Fibroblast of the conjunctiva (primary cell): ENCODE measurements at places on chromosomes 6 and 20.
A peak's percentile ranks its signal among the peaks of the same experiment; 100 is the strongest.

DNA sequence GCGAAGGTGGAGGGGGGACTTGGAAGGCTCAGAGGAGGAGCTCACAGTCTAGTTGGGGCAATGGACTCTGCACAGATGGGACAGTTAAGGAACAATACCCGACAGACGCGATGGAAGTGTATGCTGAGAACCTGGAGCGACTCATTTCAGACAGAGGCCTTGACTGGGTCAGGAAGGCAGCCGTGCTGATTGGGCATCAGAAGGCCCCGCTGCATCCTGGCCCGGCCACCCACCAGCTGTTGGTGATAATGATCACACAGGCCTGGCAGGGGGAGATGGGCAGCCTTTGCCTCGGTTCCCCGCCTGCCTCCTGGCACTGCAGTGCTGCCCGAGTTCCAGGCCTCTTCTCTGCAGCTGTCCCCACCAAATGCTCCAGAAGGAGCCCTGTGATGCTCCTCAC is 62.4 kb downstream of the MDGA1 start:
- no peak for DNase-seq

DNA sequence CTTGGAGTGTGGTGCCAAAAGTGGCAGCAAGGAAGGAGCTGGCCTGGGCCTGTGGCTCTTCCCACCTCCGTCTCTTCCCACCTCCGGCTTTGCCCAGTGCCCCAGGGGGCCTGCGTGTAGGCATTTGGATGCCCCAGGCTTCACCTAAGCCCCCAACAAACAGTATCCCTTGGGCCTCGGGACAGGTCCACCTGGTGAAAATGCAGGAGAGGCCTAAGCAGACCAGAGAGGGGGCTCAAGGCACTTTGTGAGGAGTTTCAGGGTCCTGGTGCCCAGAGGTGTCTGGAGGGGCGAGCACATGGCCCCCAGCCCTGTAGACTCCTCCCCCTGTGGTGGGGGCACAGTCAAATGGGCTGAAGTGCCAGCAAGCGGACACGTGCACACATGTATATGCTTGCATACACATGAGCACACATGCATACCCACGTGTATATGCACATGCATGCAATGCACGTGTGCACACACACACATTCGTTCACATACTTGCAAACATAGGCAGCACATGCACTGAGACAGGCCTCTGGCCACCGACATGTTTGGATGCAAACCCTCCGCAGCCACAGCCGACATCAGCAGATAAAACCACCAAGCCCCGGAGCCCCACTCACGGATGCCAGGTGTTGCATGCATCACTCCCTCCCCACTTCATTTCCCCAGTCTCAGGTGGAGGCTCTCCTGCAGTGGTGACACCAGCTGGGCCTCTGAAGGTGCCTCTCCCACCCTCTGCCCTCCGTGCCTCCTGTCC is 124.5 kb downstream of the TAF4 start:
- no peak for DNase-seq

- no peak for DNase-seq
Observed at GRCh38 chr6:137426007-137426689, 68.0 kb downstream of the OLIG3 start.

GRCh38 chr20:49877386-49877921 is 37.9 kb downstream of the SPATA2 start:
- DNase-seq = no peak

- DNase-seq = no peak
Observed at GRCh38 chr6:88119769-88120168, 46.4 kb downstream of the CNR1 start.

GRCh38 chr6:168029459-168030217 is 32.2 kb downstream of the KIF25 start:
- DNase-seq = no peak

- no peak for DNase-seq
Observed at GRCh38 chr20:33130568-33131061, 37.3 kb upstream of the BPIFA2 start.

DNA sequence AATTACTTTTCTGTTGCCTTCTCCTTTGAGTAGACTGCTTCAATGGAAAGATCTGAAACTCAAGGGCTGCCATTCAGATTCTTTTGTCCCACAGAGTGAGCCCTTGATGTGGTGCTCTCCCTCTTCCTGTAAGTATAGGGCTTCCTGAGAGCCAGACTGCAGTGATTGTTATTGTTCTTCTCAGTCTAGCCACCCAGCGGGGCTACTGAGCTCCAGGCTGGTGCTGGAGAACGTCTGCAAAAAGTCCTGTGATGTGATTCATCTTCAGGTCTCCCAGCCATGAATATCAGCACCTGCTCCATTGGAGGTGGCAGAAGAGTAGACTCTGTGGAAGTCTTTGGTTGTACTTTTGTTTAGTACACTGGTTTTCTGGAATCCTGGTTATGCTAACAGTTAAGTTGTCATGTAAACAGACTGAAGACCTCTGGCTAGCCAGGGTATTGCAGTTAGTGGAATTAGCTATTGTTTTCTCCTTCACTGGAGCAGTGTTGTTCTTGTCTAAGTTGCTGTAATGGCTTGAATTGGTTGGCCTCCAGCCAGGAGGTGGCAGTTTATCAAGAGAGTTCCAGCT is 240.9 kb downstream of the COL12A1 start:
- no peak for DNase-seq

DNA sequence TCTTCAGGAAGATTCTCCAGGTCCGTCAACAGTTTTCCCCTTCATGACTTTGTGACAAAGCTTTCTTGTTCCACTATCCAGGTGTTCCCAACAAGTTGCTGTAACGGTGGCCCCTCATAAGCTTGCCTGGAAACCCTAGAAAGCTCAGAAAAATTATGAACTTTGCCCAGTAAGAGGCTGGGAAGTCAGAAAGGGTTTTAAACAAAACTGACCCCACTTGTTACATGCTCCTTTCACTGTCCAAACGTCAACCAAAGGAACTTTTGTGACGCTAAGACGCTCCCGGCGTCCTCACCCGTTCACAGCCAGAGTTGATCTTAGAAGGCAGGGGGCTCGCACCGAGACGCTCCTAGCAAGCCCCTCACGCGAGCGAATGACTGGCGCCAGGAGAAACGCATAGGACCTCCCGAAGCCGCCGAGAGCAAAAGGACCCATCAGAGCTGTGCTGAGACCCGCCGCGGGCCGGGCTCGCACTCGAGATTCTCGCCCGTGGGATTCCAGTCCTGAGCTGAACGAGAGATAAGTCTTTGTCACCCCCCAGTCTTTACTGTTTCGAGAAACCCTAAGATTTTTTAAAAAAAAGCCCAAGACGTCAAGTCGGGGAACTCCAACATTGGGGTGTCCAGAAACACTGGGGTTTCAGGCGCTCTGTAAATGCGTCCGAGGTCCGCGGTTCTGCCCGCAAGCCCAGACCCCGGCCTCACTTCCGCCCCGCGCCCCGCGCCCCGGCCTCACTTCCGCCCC is 544 bp upstream of the ACAT2 start:
- no peak for DNase-seq

- no peak for DNase-seq
Observed at GRCh38 chr6:20647585-20647984, 113.3 kb downstream of the CDKAL1 start.

GRCh38 chr6:152049502-152049901 is 242.0 kb downstream of the ESR1 start:
- no peak for DNase-seq

DNA sequence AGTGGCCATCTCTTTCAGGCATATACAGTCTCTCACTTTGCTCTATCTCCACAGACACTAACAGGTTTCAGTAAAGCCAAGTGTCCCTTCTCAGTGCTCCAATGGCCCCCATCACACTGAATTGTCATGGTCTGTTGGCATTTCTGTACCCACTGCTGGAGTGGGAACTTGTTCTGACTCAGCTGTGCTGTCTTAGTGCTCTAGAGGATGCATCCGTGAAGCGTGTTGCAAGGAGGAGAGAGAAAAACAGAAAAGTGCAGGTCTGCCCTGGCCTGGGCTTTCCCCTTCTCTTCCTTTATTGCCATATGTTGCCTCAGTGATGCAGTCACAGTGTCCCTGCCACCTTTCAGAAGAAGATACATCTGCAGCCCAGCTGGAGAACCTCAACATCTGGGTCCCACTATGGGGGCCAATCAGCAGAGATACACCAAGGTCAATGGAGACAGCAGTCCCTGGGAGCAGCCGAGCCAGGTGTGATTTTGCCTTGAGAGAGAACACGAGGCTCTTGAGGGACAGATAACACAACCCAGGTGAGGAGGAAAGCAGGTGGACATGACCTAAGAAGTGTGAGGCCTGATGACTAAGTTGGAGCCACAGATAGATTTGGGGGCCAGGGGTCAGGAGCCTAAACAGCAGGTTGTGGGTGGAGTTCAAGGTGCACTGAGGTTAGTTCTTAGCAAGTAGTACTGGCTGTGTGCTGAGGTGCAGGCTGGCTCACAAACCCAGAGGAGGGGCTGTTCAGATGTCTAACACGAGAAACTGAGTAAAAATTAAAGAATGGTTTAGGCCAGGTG is 5.6 kb upstream of the PLCG1 start:
- DNase-seq = no peak

- no peak for DNase-seq
Observed at GRCh38 chr6:111803804-111804203, 69.4 kb downstream of the FYN start.

GRCh38 chr20:63534831-63535651 is 2.1 kb downstream of the PTK6 start:
- no peak for DNase-seq

- peak; percentile 35 for DNase-seq
Observed at GRCh38 chr20:58160451-58161061, 67.9 kb downstream of the ANKRD60 start.

- no peak for DNase-seq
Observed at GRCh38 chr6:68915586-68915985, 280.5 kb downstream of the ADGRB3 start.

- peak; percentile 52 for DNase-seq
Observed at GRCh38 chr6:145789443-145789842, 25.2 kb downstream of the FBXO30 start.

- no peak for DNase-seq
Observed at GRCh38 chr6:150093397-150093796, 24.5 kb upstream of the ULBP3 start.

GRCh38 chr20:50628853-50629669 is 62.3 kb downstream of the RIPOR3 start:
- DNase-seq = no peak

- no peak for DNase-seq
Observed at GRCh38 chr20:19506021-19506420, 252.0 kb upstream of the RIN2 start.

DNA sequence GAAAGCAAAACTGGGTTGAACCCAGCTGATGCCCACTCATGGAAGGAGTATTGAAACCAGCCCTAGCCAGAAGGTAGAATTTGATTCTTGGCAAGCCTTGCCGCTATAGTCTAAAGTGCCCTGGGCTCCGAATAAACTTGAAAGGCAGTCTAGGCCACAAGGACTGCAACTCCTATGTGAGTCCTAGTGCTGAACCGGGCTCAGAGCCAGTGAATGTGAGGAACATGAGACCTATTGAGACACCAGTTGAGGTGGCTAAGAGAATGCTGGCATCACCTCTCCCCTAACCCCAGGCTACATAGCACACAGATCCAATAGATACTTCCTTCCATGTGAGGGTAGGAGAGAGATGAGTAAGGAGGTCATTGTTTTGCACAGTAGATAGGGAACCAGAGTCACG is 3.5 kb upstream of the DEFB110 start:
- DNase-seq = no peak

- peak; percentile 37 for DNase-seq
Observed at GRCh38 chr20:50844430-50845100, 49.7 kb downstream of the BCAS4 start.

- no peak for DNase-seq
Observed at GRCh38 chr20:9038791-9039535, 29.9 kb upstream of the PLCB4 start.

DNA sequence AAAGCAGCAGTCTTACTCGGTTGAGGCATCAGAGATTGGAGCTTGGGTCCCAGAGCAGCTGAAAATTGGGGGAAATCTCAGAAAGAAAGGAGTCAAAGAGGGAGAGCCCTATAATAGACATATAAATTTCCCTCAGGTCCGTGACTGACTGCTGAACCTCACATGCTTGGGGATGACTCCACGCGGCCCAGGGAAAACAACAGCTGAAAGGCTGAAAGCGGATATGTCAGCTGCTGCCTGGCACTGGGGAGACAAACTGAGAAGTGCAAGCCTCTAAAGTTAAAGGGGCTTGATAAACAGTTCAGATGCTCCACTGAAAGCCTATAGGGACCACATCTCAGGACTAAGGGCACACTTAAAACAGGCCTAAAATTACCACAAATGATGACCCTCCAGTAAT is 255.9 kb upstream of the RIN2 start:
- DNase-seq = no peak

DNA sequence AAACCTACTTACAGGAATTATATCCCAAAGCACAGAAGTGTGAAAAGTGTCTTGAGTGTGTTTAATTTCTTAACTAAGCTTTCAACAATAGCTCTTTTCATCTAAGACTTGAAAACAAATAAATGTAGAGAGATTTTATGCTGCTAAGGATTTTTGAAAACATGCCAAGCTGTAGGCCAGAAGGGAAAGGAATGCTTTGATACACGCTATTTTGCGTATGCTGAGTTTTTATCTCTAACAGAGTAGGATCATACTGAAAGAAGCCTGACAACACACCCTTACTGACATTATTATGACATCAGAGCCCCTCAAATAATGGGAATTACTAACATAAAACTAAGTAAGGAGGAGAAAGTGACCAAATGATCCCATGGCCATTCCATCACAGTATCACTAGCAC is 265.5 kb downstream of the KHDC1L start:
- DNase-seq = no peak

- peak; percentile 61 for DNase-seq
Observed at GRCh38 chr6:161618831-161619454, 345.1 kb upstream of the AGPAT4 start.

GRCh38 chr20:51400051-51400926 is 142.2 kb downstream of the NFATC2 start:
- no peak for DNase-seq

GRCh38 chr20:63520934-63521601 is 503 bp downstream of the PPDPF start:
- DNase-seq = peak; percentile 43

- no peak for DNase-seq
Observed at GRCh38 chr6:14453712-14454472, 336.3 kb downstream of the CD83 start.

GRCh38 chr6:139147628-139148027 is 12.7 kb downstream of the HECA start:
- no peak for DNase-seq

- DNase-seq = no peak
Observed at GRCh38 chr6:116012951-116013350, 47.7 kb downstream of the FRK start.

DNA sequence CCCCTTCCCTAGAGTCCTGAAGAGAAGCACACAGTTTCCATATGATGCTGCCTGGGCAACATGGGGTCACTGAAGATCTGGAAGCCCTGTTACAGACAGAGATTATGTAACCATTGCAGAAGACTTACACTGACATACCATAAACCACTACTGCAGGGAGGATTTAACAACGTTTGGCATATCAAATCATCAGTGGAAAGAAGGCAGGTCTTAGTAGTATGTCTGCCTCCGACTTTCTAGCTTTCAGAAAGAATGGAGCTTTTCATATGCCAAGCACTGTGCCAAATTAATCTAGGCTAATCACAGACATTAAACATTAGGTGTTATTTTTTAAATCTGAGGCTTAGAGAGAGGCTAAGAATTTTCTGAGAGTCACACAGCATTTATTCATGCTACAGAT is 144.3 kb downstream of the ADGRB3 start:
- no peak for DNase-seq

- DNase-seq = no peak
Observed at GRCh38 chr20:58558486-58559367, 43.5 kb upstream of the APCDD1L start.

GRCh38 chr6:34476921-34477320 is 11.0 kb downstream of the PACSIN1 start:
- DNase-seq = no peak
